Smooth muscle cell of the pulmonary artery (primary cell): ENCODE measurements at places on chromosomes 12 and 14. TPM values are rescaled to one million over a fixed set of nuclear protein-coding genes. Genes with fewer than 3 reads are reported as not detected.

Gene CCDC184
- 1.9 and 2.2 TPM in 2 replicates for total RNA-seq

Gene WNT1
- not detected in 2 replicates for total RNA-seq

Gene LRFN5
- total RNA-seq = 0.59 and 11.3 TPM in 2 replicates

Gene IQSEC3
- 0.07 and 0.17 TPM in 2 replicates for total RNA-seq
